Lung (tissue), 17 donors: ENCODE measurements at places on chromosomes 11 and 22. TPM values are rescaled to one million over a fixed set of nuclear protein-coding genes. Genes with fewer than 3 reads are reported as not detected.

- DNase-seq, result no peak
Observed at GRCh38 chr11:128628686-128629085, 41.3 kb upstream of the ETS1 start.

Gene CDON
- total RNA-seq, result 25.6 TPM

Gene PELI3
- 4.9 TPM for total RNA-seq

Gene GAL
- total RNA-seq, result not detected

Gene ZNF280B
- 0.49 TPM for total RNA-seq

Gene MMP11
- total RNA-seq, result 2.6 TPM

Gene RAB36
- total RNA-seq, result 11.2 TPM

DNA sequence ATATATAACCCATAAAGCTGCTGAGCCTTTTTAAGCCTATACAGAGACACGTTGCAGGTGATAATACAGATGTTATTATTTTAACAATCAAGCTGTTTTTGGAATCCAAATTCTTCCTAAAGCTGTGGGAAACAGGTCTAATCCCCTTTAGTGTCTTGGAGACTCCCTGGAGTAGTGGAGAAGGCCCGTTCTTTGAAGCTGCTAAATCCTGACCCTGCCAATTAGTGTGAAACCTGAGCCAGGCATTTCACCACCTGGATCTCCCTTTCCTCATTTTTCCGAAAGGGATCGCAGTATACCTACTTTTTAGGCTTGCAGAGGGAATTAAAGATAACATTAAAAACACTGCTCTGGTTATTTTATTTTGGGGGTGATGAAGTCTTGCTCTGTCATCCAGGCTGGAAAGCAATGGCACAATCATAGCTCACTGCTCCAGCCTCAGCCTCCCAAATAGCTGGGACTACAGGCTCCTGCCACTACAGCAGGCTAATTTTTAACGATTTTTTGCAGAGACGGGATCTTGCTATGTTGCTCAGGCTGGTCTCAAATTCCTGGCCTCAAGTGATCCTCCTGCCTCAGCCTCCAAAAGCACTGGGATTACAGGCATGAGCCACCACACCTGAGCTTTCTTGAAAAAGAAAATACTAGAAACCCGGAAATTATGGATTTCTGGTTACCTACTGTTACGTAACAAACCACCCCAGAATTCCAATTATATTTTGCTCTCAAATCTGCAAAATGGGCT, 1.7 kb upstream of the EIF4ENIF1 start:
- DNase-seq, result no peak

DNA sequence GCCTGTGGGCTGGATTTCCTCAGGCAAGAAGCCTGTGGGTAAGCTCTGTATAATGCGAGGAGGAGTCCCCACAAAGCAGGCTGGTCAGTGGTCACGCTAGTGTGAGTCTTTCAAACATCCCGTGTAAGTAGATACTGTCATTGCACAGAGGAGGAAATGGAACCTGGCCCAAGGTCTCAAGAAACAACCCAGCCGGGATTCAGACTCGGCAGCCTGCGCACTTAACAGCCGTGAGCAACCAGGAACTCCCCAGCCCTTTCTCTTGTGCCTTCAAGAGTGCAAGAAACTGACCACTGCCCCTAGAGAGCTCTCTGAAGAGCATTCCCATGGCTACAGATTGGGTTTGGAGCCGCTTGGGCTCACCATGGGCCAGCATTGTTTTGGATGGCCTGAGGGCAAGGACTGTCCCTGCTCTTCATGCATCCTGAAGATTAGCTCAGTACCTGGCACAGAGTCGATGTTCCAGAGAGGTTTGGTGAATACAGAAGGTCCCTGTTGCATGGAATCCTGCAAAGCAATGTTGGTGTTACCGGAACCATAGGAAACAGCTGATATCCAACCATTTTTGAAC, 6.0 kb downstream of the MPST start:
- no peak for DNase-seq

Gene OR2D2
- not detected for total RNA-seq

- no peak for DNase-seq
Observed at GRCh38 chr11:42003801-42004200, 544.3 kb upstream of the LRRC4C start.
